ENCODE measurements at places on chromosomes 7 and 10.

DNA sequence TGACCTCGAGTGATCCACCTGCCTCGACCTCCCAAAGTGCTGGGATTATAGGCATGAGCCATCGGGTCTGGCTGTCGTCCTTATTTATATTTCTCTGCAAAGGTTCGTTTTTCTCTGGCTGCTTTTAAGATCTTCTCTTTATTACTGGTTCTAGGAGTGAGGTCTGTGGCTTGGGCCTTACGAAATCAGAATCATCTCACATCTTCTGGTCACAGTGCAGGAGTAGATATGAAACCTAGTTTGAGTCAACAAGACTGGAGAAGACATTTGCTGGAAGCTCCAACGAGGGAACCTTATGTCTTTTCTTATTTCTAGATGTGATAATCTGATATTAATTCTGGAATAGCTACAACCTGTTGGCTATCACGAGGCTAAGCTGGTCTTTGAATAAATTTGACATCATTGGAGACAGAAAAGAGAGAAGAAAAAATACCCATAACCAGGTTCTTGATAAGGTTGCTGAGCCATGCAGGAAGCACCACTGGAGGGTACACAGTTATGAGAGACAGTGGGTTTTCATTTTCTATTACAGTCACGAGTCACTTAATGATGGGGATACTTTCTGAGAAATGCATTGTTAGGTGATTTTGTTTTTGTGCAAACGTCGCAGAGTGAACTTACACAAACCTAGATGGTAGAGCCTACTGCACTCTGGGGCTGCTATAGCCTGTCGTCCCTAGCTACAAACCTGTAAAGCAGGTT lies 25.6 kb upstream of the IL15RA start:
- no peak for DNase-seq

DNA sequence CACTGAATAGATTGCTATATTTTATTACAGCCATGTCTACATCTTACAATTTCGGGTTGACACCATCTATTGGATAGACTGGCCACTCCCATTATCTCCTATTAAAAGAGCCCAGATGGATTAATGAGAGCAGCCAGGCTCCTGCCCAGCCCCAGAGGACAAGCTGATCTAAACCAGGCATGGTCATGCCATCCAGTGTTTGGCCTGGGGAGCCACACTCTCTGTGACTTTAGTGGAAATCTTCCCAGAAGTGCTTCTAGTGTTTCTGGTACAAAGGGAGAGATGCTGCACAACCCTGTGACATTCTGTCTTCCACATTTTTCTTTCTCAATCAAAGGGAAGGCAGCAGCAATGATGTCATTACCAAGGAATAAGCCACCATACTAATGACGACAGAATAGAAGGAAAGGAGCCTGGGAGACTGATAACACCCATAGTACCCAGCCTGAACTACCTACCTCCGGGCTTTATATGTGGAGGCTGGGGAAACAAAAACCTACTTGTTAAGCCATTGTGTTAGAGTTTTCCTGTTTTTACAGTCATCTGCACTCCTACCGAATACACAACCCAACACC lies 5.0 kb downstream of the NEBL start:
- no peak for DNase-seq

- no peak for DNase-seq
Observed at GRCh38 chr7:1928645-1929348, 258.7 kb downstream of the ELFN1 start.

DNA sequence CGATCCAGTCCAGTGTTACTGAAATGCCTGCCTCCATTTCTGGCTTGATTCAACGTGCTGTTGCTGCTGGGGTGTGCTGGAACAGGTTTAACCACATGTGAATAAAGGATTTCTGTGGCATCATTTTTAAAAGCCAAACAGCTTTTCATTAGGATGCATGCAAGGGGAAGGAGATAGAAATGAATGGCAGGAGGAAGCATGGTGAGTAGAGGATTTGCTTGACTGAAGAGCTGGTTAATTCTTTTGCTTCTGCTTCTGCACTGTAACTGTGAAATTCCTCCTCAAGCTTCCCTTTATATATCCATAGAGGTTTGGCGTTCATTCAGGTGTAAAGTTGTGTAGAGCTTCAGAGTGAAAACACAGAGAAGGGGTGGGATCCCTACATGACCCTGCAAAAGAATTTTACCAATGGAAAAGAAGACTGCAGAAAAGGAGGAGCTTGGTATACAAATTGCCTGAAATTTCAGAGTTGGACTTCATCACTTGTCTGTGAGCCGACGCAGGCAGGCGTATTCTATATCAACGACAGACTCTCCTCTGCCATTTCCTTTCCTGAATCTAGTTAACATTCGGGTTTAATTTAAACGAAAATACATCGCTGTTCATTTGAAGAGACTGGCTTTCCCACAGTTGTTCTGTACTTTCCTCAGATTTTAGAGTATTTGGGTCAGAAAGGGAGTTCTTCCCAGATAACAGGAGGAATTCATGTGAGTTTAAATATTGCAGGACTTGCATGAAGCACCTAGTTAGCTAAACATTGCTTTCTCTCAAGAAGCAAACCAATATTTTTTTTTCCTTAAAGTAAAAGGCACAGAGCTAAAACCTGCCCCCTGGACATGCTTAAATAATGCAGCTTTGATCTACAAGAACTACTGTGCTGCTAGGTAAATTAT lies at the start of gene SOSTDC1:
Gene SOSTDC1, minus strand, starts transcription at position 270 of the 893 bp plus-strand sequence. Its CDS starts 70 bp downstream, at position 200.
- no peak for DNase-seq
